PC-3 (cell line): ENCODE measurements at places on chromosomes 6 and 20. TPM values are rescaled to one million over a fixed set of nuclear protein-coding genes. Genes with fewer than 3 reads are reported as not detected.

- DNase-seq = no peak
- no peak overlapping the region for H3K4me3 ChIP-seq
- peaks cover 16% of the 10 kb centered on the region; the same call in 1 of the 2 replicates for H3K27me3 ChIP-seq
- H3K36me3 ChIP-seq = no peaks in the 10 kb centered on the region
- H3K4me1 ChIP-seq = peaks cover 7% of the 10 kb centered on the region
- no peak overlapping the region for H3K27ac ChIP-seq
These were observed 24.1 kb downstream of the KIF25 start for GRCh38 chr6:168021581-168021980.

DNA sequence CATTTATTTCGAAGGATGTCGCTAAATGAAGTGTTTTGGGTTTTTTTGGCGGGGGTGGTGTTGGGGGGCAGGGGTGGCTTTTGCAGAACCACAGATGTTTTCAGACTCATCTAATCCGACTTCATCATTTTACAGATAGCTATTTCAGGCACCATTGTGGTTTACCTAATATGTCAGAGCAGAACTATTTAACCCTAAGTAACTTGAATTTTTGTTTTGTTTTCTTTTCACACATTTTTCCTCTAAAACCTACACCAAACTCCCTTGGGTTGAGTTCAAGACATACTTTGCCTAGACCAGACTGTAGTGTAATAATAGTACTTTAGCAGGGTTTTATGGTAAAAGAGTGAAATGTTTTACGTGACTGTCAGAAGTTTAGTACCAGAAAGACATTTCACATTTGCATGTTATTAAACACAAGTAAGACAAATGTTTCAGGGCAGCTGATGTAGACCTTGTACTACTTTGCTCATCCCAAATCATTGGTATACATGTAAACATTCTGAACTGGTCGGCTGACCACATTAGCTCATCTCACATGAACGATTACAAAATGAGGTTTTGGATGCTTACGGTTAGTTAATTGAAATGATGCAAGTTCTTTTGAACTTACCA is 37.7 kb downstream of the MAP3K4 start:
- no peaks in the 10 kb centered on the region for H3K27me3 ChIP-seq
- H3K36me3 ChIP-seq = no peaks in the 10 kb centered on the region
- no peak overlapping the region for H3K4me3 ChIP-seq
- DNase-seq = no peak
- H3K4me1 ChIP-seq = peaks cover 13% of the 10 kb centered on the region
- no peak overlapping the region for H3K27ac ChIP-seq

Gene PROCR
- total RNA-seq = 45.4 and 55.7 TPM in 2 replicates

Gene OLIG3
- total RNA-seq = not detected in 2 replicates

Gene PLCB4
- total RNA-seq = 16.9 and 25.4 TPM in 2 replicates

DNA sequence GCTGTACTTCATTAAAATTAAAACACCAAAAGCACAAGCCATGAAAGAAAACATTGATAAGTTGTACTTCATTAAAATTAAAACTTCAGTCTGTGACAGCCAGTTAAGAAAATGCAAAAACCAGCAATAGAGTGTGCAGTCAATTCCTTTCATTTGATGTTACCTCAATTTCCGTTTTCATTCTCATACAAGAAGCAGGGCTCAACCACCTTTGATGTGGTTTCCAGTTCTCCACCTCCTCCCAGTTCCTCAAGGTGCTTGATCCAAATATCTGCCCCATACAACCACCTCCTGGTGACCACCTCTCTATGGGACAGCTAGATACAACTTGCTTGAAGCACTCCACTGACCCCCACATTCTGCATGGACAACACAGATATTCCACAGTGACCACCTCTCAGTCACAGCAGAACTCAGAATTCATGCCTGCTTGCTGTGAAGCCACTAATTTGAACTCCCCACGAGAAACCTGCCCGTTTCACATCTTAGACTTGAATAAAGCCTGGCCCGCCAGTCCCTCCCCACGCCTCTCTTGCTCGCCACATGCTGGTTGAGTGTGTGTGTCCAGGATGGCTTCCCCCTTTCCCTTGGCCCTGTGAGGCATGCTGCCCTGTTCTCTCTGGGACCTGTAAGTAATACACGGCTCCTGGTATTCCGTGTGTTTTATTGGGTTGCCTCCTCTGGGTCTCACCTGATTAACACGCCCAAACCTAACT is 66.1 kb downstream of the FAM50B start:
- H3K27ac ChIP-seq = no peak overlapping the region
- H3K27me3 ChIP-seq = no peaks in the 10 kb centered on the region
- no peaks in the 10 kb centered on the region for H3K36me3 ChIP-seq
- H3K4me1 ChIP-seq = peaks cover 42% of the 10 kb centered on the region

GRCh38 chr20:20666359-20666758 is 46.1 kb downstream of the RALGAPA2 start:
- no peaks in the 10 kb centered on the region for H3K36me3 ChIP-seq
- H3K27ac ChIP-seq = no peak overlapping the region
- no peaks in the 10 kb centered on the region for H3K4me1 ChIP-seq
- H3K4me3 ChIP-seq = no peak overlapping the region
- no peak for DNase-seq

DNA sequence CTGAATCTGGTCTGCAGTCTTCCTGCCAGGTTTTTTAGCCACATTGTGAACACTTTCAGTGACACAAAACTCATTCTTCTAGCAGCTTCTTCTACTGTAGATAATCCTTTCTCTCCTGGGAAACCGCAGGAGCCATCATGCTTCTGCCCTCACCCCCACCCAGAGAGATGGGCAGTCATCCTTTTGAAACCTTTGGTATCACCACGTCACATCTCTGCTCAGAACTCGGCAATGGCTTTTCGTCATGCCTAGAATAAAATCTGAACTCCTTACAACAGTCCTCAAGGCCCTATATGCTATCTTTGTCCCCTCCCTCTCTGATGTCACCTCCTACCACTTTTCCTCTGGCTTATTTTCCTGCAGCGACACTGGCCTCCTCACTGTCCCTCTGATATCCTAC is 46.4 kb upstream of the ZNFX1 start:
- no peak for DNase-seq
- H3K4me1 ChIP-seq = peaks cover 8% of the 10 kb centered on the region; the same call in 1 of the 2 replicates
- H3K4me3 ChIP-seq = no peak overlapping the region
